ENCODE measurements at places on chromosomes 6 and 20.

- peak; percentile 16 for DNase-seq
Observed at GRCh38 chr6:148709577-148709976, 37.3 kb upstream of the UST start.

- no peak for DNase-seq
Observed at GRCh38 chr6:141482796-141483597, 649.7 kb upstream of the GJE1 start.

DNA sequence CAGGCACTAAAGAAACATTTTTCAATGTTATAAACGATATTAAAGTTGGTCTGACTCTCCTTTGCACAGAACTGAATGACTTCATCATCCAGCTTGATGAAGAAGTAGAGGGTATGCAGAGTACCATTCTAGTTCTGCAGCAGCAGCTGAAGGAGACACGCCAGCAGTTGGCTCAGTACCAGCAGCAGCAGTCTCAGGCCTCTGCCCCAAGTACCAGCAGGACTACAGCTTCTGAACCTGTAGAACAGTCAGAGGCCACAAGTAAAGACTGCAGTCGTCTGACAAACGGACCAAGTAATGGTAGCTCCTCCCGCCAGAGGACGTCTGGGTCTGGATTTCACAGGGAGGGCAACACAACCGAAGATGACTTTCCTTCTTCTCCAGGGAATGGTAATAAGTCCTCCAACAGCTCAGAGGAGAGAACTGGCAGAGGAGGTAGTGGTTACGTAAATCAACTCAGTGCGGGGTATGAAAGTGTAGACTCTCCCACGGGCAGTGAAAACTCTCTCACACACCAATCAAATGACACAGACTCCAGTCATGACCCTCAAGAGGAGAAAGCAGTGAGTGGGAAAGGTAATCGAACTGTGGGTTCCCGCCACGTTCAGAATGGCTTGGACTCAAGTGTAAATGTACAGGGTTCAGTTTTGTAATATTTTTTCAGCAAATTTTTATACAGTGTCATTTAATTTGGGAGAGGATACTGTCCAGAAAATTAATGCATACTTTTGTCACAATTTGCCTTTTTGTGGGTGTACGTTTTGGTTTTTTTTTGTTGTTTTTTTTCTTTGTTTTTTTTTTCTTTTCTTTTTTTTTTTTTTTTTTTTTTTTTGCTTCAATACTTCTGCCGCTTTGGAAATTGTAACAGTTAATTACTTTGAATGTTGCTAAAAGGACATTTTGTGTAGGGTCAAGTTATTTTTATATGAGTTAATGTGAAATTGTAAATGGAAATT, 6.6 kb upstream of the ACAT2 start:
- no peak for DNase-seq

- DNase-seq = no peak
Observed at GRCh38 chr20:63282946-63283345, 10.0 kb upstream of the COL20A1 start.

DNA sequence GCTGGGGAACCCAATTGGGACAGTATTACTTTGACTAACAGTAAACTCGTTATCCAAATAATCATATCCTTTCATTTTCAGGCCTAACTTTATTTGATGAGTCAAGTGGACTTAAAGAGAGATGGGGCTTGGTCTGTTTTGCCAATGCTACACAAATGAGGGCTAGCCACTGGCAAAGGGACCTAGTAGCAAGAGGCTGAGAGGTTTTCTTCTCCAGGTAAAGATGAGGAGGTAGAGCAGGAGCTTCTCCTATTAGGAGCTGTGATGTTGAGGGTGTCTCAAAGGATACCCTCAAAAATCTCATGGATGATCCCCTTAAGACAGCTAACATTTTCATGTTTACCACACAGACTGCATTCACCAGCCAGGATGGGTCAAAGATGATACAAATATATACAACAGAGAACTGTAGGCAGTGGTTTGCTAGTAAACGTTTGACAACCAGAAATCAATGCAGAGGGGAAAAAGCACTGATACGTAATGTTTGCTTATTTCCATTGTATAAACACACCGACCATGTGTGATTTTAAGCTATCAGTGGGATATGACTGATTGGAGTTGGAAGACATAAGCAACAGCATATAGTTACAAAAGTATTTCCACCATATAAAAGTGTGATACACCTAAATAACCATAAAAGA, 153.3 kb downstream of the IBTK start:
- no peak for DNase-seq

- no peak for DNase-seq
Observed at GRCh38 chr20:58776109-58776508, 74.6 kb downstream of the GNAS-AS1 start.

- peak; percentile 19 for DNase-seq
Observed at GRCh38 chr20:32784369-32785080, 22.3 kb downstream of the DNMT3B start.

GRCh38 chr6:5762561-5762968, 244.2 kb downstream of the NRN1 start:
- peak; percentile 19 for DNase-seq

DNA sequence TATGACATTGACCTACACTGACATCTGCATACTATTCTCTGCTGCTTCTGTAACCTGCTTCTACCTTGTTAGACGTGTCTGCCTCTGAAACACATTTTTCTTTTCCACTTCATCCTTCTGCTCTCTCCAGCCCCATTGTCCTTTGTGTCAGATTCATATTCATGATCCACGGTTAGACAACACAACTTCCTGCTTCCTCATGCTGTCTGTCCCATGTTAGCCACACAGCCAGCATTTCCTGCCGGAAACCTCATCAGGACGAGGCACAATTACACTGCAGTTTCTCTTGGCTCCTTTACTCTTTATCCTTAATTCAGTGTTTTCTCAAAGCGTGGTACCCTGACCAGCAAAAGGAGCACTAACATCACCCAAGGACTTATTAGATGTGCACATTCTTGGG, 150.2 kb downstream of the TBC1D7 start:
- no peak for DNase-seq

DNA sequence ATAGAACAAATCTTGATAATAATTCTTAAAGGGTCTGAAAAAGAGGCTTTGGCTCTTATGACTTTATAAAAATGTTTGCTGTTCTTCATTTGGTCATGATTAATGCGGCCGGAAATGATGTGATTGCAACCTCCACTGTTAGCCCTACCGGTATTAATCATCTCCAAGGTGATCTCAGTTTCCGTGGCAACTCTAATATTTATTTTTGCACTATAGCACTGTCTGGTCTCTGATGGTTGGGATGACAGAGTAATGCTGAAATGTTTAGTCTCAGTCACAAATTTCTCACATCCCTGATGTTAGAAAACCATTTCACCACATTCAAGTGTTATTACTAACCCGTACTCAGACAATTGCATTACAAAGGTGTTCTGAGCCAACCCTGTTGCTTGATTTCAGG, 87.4 kb downstream of the TMEM200A start:
- DNase-seq = peak; percentile 69

DNA sequence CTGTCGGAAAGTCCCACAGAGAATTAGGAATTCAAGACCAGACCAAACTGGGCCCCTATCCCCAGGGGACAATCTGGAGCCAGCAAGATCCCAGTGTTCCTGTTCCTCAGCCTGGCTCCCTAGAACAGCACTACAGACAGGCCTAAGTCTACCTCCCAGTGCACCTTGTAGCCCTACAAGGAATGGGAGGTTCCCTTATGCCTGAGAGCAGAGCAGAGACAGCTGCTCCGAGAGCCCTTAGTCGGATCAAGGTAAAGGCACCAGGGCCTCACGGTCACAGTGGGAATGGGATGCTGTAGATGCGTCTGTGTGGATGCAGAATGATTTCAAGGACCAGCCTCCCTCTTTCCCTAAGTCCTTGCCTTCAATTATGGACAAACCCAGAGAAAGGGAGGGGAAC, 204.5 kb upstream of the STXBP5 start:
- DNase-seq = no peak

DNA sequence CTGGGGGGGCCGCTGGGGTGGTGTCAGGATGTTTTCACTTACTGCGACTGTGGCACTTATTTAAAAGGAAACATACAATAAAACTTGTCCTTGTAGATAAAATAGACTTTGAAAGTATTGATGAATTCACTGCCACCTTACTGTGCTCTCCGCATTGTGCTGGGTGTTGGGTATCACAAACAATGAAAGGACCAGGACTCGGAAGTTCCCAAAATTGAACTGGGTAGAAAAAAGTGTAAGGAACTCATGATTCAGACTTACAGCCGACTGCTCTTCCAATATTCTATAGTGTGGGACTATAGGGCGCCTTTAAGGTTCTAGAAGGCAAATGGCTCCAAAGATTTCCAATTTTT, 32.1 kb upstream of the ID4 start:
- DNase-seq = no peak

GRCh38 chr20:61918548-61918947, 147.1 kb downstream of the TAF4 start:
- no peak for DNase-seq

DNA sequence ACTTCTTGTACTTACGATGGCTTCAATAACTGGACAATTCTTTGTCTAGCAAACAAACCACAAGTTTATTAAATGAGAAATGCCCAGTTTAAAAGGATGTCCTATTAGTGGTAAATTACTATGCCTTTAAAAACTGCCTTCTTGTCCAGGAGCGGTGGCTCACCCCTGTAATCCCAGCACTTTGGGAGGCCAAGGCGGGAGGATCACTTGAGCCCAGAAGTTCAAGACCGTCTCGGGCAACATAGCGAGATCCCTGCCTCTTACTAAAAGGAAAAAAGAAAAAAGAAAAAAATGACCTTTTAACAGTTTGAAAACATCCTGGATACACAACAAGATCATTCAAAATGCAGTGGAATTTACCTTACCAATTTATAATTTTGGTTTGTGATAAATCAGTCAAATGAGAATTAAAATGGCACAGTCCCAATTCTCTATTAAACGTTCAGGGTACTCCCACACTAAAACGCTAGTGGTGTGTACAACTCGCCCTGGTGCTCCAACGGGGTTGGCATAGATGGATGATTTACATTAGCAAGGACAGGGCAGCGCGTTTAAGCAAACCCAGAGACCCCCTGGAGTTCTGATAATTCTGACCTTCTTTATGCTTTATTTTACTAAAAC, 2.3 kb downstream of the ZBTB2 start:
- DNase-seq = no peak

GRCh38 chr6:95093154-95093553, 484.2 kb upstream of the MANEA start:
- DNase-seq = peak; percentile 48

- DNase-seq = no peak
Observed at GRCh38 chr6:31332637-31333602, 24.1 kb downstream of the HLA-B start.

DNA sequence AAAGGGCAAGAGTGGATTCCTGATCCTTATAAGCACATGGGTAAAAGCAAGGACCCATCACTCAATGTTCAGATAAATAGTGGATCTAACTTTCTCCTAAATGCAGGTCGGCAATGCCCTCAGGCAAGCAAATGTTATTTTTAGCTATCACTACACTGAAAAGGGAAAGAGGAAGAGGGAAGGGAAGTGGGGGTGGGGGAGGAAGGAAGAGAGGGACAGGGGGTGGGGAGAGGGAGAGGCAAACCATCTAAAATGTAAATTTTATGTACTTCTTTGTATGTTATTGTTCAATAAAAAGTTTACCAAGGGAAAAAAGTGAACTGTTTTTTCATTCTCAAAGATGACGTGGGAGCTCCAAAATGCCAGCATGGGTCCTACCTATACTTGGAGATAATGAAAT, 44.2 kb downstream of the CHD6 start:
- no peak for DNase-seq

DNA sequence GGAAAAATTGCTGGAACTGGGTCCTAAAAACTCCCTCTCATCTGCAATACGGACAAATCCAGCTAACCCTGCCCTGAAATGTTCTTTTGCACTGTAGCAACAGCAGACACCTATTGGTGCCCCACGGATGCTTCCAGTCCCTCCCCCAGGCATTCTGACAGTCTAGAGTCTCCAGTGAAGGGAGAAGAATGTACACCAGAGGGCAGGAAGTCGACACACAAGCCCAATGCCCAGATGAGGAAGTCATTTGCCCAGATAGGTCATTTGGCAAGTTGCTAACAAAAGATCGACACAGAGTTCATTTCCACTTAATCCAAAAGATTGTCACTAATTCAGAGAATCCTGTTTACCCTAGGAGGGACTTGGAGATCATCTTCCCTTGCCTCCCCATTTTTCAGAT, 293.0 kb upstream of the PRDM1 start:
- DNase-seq = peak; percentile 22

DNA sequence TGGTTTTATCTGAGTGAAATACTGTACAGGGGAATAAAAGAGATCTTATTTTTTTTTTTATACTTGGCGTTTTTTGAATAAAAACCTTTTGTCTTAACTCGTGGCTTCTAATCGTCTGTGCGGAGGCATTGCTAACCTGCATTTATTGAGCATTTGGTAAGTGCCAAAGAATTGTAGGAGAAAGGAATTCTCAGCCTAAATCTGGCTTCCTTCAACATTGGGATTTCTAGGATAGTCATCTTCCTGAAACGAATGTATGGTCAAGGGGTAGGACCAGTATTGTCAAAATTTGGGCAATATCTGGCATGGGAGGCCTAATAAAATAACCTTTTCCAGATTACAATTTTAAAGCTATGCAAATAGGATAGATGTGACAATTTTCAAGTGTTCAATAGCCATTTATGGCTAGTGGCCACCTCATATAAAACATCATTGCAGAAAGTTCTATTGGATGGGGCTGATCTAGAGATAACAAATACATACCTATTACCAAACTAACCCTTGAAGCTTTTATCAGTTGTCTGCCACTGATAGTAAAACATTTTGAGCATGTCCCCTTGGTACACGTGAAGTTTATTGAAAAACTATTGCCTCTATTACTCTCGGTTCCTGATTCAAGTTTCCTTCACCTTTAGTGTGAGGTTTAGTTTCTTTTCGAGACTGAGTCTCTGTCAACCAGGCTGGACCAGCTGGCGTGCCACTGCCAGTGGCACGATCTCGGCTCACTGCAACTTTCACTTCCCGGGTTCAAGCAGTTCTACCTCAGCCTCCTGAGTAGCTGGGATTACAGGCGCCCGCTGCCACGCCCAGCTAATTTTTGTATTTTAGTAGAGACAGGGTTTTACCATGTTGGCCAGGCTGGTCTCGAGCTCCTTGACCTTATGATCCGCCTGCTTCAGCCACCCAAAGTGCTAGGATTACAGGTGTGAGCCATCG, 5.6 kb downstream of the PIM1 start:
- no peak for DNase-seq

- no peak for DNase-seq
Observed at GRCh38 chr20:62146019-62146755, 2.6 kb downstream of the SS18L1 start.

GRCh38 chr6:117477988-117478852, 4.3 kb upstream of the DCBLD1 start:
- no peak for DNase-seq

DNA sequence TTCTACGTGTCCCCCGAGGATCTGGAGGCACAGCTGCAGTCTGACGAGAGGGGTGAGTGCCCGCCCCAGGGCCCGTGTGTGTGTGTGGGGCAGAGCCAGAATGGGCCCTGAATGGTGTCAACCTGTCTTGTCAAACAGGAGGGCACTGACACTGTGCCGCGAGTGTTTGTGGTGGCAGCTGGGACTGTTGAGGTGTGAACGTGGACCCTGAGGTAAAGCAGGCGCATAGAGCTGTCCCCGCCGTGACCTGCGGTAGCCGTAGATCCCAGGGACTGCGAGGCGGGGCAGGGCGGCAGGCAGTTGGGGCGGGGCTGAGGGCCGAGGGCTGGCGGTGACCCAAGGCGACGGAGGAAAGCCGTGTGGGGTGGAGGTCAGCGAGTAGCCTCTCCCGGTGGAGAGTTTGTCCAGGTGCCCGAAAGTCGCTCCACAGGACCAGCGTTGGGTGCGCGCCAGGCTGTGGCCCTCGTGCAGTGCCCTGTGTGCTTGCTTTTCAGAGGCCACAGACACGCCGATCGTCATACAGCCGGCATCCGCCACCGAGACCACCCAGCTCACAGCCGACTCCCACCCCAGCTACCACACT, 25.2 kb downstream of the UCKL1 start:
- DNase-seq = no peak

Data from fibroblast of upper back skin (primary cell).